ENCODE measurements at places on chromosomes 13 and 19.

GRCh38 chr13:78420814-78421213 is 182.5 kb downstream of the POU4F1 start:
- no peak for DNase-seq

- peak; percentile 33 for DNase-seq
These were observed 3.0 kb downstream of the ZC3H4 start for GRCh38 chr19:47110521-47111005.

- DNase-seq, result no peak
These were observed 3.6 kb downstream of the KCNK6 start for GRCh38 chr19:38323291-38323690.

GRCh38 chr13:50071379-50071778 is 56.1 kb downstream of the KCNRG start:
- DNase-seq, result no peak

- DNase-seq, result no peak
These were observed 2.0 kb downstream of the TDRD3 start for GRCh38 chr13:60398907-60399589.
